ENCODE measurements at places on chromosomes 2 and 18.

GRCh38 chr2:219291394-219291793, 12.2 kb downstream of the DNAJB2 start:
- DNase-seq: no peak

GRCh38 chr2:8469709-8470493, 212.0 kb upstream of the ID2 start:
- no peak for DNase-seq

DNA sequence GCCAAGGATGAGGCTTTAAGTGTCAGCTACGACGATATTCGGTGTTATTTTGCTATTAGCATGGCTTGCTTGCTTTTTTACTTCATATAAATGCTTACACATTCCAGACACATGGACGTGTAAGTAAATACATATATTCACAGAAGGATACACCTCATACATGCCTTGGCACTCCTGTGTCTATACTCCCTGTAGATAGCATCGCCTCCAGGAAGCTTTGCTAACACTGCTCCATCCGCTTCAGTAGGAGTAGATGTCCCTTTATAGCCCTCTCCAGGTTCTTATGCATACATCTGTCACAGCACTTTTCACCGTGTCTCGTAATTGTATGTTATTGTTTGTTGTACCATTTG, 27.5 kb upstream of the KCTD1 start:
- no peak for DNase-seq

GRCh38 chr2:31331156-31331555, 83.4 kb downstream of the XDH start:
- DNase-seq: no peak

DNA sequence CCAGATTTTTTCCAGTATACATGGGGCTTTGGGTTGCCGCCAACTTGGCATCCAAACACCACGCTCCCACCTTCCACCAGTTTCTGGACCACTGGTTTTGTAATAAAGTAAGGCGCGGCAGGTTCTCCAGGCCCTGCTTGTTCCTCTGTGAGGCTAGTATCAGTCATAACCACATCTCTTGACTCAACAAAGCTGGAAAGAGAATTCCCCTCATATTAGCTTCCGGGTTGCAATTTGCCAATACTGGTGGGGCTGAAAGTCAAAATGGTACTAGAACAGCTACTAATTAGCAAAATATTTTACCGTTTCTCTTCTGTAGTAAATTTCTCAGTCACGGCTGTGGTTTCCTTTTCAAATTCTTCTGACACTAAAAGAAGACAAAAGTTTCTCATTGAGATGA, 25.0 kb downstream of the TTN start:
- DNase-seq: no peak

GRCh38 chr2:45264227-45265225, 255.3 kb upstream of the SIX2 start:
- DNase-seq: no peak

- DNase-seq: no peak
Observed at GRCh38 chr2:231359441-231359840, 36.1 kb upstream of the B3GNT7 start.

DNA sequence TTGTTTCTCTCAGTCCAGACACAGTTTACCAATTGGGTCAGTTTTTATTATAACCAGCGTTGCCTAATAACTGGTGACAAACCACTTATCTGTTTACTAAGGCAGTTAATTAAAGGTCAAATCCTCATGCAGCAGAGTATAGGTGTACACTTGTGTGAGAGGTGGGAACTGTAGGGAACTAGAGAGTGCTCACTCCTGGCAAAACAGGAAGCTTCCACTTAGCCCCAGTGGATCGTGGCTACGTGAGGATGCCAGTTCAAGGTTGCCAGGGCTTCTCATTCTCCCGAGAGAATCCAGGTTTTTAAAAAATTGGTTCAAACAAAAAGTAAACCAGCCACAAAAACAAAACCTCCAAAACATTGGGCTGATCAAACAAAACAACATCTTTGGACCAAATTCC, 8.1 kb downstream of the CYBRD1 start:
- DNase-seq: no peak

- DNase-seq: no peak
Observed at GRCh38 chr2:26448651-26449050, 29.3 kb downstream of the OTOF start.

GRCh38 chr2:119126650-119127049, 31.9 kb downstream of the C1QL2 start:
- DNase-seq: no peak

DNA sequence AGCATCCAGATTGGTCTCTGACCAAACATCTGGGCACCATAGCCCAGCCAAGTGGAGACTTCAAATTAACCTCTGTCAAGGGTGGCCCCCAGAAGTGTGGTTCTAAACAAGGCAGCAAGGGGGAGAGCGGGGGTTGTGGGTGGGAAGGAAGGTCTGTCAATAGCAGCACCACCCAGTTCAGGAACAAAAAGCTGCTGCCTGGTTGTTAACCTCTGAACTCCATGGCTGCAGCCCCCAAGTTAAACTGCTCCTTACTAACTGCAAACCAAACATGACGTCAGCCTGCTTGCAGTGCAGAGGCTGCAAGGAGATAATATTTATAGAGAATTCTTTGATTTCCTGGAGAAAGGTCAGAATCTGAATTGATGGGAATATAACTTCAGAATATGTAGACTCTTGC, 76.5 kb downstream of the ARL4C start:
- DNase-seq: no peak

DNA sequence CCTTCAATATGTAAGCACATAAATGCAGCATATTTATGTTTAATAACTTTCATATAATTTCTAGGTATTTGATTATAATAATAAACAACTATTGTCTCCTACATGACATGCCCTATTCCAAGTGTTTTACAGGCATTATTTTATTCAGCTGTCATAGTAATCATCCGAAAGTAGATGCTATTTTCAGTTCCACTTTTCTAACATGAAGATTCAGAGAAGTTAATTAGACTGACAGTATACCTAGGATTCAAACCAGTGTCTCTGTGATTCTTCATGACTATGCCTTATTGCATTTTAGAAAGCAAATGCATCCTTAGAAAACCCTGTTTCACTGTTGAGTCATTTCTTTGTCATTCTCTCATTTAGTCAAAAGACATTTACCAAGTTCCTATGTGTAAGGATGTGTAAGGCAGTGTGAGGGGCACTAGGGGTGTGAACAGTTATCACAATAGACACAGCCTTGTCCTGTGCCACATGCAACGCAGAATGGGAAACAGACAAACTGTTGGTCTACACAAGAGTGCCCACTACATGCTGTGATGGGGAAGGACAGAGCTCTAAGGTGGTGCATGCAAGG, 79.8 kb downstream of the DTNA start:
- DNase-seq: no peak

GRCh38 chr18:57469884-57470283, 34.7 kb downstream of the ONECUT2 start:
- DNase-seq: no peak

GRCh38 chr18:54888933-54889332, 60.7 kb downstream of the RAB27B start:
- no peak for DNase-seq

All from renal pelvis (tissue), 12 donors.